ENCODE measurements at places on chromosomes 3 and 15. TPM values are rescaled to one million over a fixed set of nuclear protein-coding genes. Genes with fewer than 3 reads are reported as not detected.

The DUOXA2 gene
- not detected for total RNA-seq

The LMAN1L gene
- total RNA-seq, result not detected

The RASL12 gene
- 8.8 TPM for total RNA-seq

DNA sequence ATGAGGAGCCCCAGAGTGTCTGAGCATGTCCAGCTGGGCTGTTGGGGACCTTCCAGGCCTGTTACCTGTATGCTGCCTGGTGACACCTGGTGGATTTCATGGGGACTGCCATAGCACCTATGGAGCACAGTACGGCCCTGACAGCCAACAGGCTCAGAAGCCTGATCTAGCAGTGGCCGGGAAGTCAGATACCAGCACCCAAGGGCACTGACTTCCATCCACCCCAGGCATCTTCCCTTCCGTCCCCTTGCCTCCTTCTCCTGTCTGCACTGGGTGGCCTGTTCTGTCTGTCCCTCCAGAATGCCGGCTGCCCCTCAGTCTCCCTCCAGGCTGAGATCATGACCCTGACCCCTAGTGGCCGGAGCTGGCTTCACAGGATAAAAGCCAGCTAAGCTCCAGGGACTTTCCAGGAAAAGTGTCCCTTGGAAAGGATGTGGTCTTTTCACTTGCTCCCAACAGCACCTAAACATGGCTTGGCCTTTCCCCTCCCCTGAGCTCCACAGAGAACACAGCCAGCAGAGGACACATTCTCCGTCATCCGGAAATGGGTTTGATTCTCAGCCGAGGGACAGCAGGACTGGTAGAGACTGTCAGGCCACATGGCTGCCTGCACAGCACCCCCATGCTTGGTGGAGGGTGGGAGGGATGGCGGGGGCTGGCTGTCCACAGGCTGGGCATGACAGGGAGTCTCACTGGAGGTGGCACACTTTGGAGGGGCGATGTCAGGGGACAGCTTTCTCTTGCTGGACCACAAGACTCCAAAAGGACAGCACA is 9.5 kb downstream of the RPS17 start:
- DNase-seq, result no peak

- DNase-seq, result no peak
These were observed 11.5 kb downstream of the RABL3 start for GRCh38 chr3:120730576-120731542.

The GOLGA6B gene
- not detected for total RNA-seq

DNA sequence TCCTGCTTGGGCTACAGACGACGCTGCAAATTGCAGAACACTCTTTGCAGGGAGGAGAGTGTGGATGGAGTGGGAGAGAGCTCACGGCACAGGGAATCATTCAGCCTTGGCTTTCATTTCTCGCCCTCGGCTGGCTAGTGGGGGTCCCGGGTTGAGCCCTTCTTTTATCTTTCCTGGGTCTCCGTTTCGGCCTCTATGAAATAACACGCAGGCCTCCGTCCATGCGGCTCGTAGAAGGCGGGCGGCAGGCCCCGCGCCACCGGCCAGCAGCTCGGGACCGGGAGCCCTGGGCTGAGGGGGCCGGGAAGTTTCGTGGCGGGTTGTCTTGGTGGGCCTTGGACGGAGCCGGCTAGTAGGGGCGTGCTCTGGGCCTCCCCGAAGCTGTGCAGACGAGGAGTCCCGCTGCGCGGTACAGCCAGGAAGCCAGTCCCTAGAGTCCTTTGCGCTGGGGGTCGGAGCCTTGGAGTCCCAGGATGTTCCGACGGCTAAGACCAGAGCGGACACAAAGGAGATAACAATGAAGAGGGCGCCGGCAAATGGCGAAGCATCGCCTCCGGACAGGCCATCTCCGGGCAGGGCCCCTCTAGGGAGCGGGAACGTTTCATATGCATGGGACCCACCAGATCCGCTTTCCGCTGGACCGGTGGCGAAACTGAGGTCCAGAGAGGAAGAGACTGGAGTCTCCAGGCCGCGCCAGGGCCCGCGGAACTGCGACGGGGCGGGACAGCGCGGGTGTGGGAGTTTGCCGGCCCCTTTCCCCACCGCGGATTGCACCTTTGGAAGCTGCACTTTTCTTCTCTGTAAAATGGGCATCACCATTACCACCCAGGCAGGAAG is 4.3 kb downstream of the RNU6-1 start:
- no peak for DNase-seq

GRCh38 chr15:73270366-73271097 is 98.2 kb downstream of the HCN4 start:
- no peak for DNase-seq

DNA sequence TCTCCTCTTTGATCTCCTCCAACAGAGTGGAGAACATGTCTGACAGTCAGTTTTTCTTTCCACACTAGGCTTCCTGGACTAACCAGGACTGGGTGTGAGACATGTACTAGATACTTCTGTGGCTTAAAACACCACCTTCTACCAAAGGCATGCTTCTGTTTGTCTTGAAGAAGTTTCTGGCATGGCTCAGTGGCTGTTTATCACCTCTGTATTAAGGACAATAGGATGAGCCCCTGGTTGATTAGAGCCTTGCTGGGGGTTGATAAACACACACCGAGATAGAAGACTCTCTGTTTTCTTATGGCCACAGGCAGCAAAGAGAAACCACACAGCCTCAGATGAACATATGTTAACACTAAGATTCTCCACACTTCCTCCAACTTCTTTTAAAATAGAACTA is 40.5 kb downstream of the SV2B start:
- no peak for DNase-seq

The EXD1 gene
- not detected for total RNA-seq

DNA sequence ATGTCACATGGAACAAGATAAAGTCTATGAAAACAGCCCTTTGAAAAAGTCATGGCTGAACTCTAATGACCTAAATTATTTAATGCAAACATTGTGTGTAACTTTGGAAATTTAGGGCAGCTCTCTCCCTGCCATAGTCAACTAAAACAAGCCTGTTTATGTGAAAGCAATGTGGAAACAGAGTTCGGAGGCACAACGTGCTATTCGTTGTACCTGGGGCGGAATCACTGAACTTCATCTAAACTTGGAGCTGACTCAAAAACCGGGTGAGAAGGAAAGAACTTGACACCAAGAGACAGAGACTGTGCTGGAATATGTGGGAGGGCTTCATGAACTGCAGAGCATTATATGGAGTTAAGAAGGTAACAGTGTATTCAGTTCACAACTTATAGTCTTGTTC is 764.9 kb upstream of the GOLIM4 start:
- DNase-seq, result no peak

The COL6A5 gene
- total RNA-seq, result not detected

DNA sequence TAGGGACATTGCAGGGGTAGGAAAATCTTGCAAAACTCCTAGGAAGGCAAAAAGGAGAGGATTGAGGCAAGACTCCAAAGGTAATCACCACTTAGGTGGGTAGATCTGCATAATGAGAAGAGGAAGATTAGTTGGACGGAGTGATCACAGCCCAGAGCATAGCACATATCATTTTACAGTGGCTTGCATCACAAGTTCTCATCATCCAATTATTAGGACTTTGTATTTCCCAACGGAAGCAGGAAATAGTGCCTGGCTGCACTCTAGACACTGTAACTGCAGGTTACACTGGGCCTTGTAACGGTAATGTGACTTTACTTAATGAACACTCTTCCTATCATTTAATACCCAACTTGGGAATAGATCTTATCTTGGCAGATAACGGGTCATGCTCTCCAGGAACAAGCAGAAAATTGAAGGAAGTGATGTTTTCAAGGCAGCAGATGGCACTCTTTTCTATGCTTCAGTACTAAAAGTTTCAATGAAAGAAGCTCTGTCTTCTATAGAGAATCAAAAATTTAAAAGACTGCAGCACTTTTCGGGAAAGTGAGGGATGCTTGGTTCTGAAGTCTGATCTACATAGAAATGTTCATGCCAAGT is 101.9 kb upstream of the KCNMB2 start:
- DNase-seq, result no peak

The CCDC54 gene
- total RNA-seq, result not detected

- DNase-seq, result no peak
These were observed 82.4 kb downstream of the CCNL1 start for GRCh38 chr3:157077565-157077991.

DNA sequence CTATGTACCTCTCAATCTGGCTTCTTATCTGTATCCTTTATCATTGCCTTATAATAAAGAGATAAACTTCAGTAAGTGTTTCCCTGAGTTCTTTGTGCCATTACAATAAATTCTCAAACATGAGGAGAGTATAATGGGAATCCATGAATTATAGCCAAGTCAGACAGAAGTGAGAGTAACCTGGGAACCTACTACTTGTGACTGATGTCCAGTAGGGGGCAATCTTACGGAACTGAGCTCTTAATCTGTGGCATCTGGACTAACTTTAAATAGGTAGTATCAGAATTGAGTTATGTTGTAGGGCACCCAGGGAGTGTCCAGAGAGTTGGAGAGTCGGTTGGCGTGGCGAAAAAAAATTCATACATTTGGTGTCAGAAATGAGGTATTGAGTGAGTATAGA is 542.6 kb downstream of the ZBBX start:
- no peak for DNase-seq

GRCh38 chr3:12948891-12949711 is 107.7 kb upstream of the RPL32 start:
- DNase-seq, result no peak

The WDR49 gene
- total RNA-seq, result 1.4 TPM

DNA sequence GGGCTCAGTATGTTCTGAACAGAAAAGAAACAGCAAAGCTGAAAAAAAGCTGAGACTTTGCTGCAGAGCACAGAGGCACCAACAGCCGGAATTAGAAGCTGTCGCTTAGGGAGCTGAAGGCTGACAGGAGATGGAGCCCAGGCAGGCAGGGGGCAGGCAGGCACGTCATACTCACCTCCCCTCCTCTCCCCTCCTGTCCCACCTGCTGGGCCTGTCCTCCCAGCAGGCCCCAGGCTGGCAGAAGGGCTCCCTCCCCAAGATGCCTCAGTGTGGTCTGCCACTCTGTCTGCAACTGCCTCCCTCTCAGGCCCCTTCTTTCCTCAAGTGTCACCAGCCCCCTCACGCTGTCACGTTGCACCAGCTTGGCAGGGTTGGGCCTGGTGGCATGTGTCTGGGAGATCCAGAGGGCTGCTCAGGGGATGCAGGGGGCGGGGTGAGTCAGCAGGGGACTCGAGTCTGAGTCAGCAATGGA is 3.2 kb upstream of the ANKRD63 start:
- no peak for DNase-seq

DNA sequence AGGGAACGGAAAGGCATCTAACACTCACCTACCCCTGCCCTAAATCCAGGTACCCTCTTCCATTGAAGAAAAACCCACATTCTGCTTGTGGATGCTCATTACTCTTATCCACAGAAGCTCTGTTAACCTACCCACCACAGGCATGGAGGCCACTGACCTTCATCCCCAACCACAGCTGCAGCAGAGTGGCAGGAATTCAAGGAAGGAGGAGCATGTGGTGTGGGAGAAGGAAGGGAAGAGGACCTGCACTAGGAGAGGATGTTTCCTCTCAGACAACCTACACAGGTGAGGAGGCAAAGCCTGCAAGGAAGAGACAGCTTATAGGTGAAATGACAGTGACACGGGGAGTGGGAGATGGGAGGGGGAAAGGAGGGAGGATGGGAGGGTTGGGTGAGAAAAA is 192.5 kb upstream of the TSC22D2 start:
- DNase-seq, result no peak

DNA sequence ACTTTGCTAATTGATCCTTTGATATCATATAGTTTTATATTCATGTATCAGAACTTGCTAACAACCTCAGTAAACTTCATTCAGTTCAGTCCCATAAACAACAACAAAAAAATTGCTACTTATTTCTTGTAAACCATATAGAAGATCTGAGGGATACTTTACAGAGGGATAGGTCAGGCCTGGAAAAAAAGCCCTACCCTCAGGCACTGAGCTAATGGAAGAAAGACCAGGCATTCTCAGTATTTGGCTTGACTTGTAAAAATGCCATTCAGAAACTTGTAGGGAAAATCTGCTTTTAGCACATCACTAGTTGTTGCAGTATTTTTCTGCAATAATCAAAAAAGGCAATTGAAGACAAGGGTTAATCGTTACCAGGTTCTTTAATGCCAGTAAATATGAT is 33.1 kb downstream of the ARMC8 start:
- DNase-seq, result no peak

The ALPK3 gene
- 3.1 TPM for total RNA-seq

DNA sequence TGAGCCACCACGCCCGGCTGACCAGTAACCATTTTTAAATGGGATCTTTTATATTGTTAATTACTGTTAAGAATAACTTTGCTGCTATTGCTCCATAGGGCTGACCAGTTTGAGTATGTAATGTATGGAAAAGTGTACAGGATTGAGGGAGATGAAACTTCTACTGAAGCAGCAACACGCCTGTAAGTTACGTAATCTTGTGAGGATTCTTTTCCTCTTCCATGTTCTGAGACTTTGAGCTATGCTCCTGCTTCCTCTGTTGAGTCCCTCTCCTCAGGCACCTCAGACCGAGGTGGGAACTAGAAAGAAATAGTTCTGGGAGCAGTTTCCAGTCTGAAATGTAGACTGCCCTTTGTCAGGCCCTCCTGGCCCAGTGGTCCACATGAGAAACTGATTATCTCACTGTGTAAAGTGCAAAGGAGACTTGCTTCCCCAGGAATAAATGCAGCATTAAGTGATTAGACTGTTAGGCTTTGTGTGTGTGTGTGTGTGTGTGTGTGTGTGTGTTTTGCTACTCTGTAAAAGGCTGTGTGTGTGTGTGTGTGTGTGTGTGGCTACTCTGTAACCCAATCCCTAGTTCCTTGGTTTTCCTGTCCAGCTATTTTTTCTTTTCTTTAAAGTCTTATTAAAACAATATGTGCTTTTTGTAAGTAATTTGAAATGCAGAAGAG is 5.2 kb downstream of the POLR2H start:
- no peak for DNase-seq

DNA sequence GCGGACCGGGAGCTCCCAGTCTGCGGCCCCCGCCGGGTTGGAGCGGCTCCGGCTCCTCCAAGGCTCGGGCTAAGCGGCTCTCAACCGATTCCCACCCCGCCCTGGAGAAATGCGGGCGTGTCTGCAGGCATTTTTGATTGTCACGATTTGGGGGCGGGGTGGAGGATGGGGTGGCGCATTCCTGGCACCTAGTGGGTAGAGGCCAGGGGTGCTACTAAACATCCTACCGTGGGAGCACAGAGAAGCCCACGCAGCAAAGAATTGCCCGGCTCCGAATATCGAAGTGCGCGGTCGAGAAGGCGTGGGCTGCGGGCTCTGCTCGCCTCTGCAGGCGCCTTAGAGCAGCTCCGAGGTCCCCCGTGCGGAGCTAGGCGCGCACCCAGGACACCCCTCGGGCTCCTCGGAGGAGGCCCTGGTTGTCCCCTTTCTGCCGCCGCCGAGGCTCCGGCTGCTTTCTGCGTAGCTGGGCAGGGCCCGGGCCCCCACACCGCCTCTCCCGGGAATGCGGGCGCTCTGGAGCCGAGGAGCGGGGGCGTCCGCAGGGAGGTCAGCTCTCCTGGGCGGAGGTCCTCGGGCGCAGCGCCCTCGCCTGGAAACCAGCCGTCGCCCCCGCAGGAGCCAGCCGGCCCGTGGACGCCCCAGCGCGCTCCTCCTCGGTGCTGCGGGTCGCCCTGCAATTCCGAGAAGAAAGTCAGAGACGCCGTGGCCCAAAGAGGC is 16.5 kb upstream of the LAMP3 start:
- no peak for DNase-seq

- DNase-seq, result no peak
These were observed 425.3 kb upstream of the MDFIC2 start for GRCh38 chr3:70737666-70738290.

Measured in omental fat pad (tissue), 4 donors.